ENCODE measurements at places on chromosomes 3 and 15.

DNA sequence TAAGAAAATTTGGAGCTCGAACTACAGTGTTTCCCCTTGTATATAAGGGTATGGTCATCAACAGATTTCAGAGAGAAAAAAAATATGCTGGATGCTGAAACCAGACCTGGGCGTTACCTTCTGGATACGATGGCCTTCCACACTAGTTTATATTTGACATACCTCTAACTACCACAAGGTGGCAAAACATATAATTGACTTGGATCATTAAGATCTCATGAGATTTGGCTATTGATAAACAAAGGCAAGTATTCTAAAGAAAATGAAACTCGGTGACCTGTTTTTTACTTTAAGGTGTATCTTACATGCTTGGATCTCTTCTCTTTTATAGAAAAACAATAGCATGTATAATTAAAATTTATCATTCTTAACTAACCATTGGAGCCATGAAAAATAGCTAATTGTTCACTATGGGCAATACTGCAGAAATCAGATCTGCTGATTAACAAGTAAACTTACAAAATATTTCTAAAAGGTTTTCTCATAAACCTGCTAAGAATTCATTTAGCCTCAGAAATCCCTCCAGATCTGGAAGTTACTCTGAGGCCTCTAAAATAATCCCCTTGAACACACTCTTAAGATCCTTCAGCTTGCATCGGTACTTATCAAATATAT, 300.6 kb upstream of the KCNH8 start:
- DNase-seq = no peak

DNA sequence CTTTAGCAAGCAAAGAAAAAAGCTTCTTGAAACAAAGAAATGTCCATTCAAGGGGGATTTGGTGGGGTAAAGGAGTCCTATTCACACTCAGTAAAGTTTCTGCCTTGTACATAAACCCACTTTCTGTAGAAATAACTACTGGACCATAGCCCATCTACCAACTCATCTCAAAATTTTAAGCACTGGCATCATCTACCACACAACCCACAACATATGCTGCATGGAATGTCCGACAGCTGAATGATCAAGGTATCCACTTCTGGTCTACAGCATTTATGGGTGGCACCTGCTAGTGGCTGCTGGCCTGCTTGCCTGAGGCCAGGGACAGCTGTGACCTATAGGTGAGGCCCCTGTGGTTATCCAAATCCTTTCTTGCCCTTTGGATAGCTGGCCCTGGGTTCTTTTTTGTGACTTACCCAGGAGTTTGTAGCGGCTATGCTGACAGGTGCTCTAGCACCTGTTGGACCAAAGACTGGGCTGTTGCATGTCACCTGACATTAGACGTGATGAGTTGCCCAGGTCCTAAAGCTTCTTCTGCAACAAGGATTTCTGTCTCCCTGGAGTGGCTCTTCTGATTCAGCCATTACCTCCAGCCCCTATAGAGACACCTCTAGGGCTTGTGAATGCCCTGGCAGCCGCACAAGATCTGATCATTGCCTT, 19.2 kb upstream of the MEF2A start:
- no peak for DNase-seq

- DNase-seq = peak; percentile 43
These were observed 15.0 kb downstream of the SEMA3G start for GRCh38 chr3:52429779-52430415.

GRCh38 chr3:134699141-134699711, 48.4 kb upstream of the KY start:
- no peak for DNase-seq

- DNase-seq = peak; percentile 83
These were observed 183.8 kb upstream of the IL12A start for GRCh38 chr3:159804726-159805410.

DNA sequence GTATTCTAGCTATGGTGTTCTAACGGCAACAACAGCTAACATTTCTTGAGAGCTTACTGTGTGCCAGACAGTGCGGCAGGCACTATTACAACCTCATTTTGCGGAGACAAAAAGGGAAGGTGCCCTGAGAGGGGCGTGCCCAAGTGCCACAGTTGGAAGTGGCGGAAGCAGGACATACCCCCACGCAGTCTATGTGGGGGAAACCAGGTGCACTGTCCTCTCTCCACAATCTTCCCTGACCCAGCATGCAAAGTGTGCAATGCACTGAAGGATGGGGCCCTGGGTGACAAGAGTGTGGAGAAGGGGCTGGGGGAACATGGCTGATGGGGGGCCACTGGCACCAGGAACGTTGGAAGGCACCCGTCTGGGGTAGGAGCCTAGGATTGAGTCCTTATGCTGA, 8.6 kb downstream of the ANP32A start:
- no peak for DNase-seq

DNA sequence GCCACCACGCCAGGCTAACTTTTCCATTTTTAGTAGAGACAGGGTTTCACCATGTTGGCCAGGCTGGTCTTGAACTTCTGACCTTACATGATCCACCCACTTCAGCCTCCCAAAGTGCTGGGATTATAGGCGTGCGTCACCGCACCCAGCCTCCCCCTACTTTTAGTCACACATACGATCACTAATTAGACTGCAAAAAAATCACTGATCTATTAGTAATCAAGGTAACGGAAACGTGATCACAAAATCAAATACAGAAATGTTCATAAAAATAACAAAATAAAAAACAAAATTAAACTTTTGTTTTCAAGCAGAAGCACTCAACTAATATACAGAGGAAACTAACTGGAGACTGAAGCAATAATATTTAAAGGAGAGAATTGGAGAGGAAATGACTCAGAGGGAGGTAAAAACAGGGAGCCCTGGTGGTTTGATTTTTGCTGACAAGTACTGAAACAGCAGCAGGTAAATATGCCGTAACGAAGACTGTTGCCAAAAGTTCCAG, 4.6 kb downstream of the WDR53 start:
- DNase-seq = peak; percentile 93

DNA sequence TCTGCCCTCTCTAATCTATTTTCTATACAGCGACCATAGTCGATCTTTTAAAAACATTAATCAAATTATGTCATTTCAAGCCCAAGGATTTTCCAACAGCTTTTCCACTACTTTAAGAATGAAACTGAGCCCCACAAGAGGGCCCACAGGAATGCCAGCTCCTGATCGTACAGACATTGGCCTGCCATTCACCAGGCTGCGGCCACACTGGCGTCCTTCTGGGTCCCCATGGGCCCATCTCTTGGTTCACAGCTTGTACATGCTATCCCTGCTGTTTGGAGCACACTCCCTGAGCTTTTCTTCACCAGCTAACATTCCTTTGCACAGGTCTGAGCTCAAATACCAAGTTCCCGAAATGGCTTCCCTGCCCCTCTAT, 149.6 kb downstream of the MYLK start:
- DNase-seq = no peak

DNA sequence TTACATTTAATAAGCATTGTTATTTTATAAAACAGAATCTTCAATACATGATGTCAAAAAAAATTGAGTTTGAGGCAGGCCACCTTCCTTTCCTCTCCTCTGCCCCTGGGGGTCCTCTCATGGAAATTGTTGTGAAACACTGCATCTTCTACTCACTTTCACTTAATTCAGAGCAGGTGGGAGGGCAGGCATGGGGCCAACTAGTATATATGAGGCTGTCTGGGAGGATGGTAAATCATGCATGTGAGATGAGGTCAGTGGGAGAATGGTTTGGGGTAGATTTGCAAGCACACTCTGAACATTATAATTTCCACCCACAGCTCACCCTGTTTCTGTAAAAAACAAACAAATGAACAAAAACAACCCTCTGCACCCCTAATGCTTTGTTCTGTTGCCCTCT, 10.4 kb upstream of the CCDC14 start:
- DNase-seq = no peak
